Suppressor macrophage treated with lipopolysaccharide for 4 hours (primary cell): ENCODE measurements at places on chromosomes 4 and X.

- DNase-seq: no peak
Measured at GRCh38 chrX:133979641-133980230, 5.7 kb downstream of the GPC3 start.

DNA sequence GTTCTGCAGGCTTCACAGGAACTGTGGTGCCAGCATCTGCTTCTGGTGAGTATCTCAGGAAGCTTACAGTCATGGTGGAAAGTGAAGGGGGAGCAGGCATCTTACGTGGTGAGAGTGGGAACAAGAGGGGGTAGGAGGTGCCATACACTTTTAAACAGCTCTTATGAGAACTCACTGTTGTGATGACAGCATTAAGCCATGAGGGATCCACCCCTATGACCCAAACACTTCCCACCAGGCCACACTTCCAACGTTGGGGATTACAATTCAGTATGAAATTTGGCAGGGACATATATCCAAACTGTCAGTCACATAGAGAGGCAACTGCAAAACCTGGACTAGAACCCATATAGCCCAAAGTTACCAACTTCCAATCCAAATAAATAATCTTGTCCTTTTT lies 43.1 kb upstream of the ZCCHC12 start:
- no peak for DNase-seq

- no peak for DNase-seq
Measured at GRCh38 chr4:55444827-55445226, 49.1 kb downstream of the TMEM165 start.

- no peak for DNase-seq
Measured at GRCh38 chr4:140426610-140427105, 790 bp downstream of the CLGN start.

- no peak for DNase-seq
Measured at GRCh38 chr4:20676501-20677197, 23.6 kb upstream of the PACRGL start.

GRCh38 chrX:81414630-81415029 lies 212.7 kb downstream of the SH3BGRL start:
- no peak for DNase-seq

GRCh38 chr4:82747686-82748575 lies 50.7 kb downstream of the SCD5 start:
- DNase-seq: no peak

GRCh38 chr4:141922236-141922635 lies 285.9 kb downstream of the IL15 start:
- no peak for DNase-seq

DNA sequence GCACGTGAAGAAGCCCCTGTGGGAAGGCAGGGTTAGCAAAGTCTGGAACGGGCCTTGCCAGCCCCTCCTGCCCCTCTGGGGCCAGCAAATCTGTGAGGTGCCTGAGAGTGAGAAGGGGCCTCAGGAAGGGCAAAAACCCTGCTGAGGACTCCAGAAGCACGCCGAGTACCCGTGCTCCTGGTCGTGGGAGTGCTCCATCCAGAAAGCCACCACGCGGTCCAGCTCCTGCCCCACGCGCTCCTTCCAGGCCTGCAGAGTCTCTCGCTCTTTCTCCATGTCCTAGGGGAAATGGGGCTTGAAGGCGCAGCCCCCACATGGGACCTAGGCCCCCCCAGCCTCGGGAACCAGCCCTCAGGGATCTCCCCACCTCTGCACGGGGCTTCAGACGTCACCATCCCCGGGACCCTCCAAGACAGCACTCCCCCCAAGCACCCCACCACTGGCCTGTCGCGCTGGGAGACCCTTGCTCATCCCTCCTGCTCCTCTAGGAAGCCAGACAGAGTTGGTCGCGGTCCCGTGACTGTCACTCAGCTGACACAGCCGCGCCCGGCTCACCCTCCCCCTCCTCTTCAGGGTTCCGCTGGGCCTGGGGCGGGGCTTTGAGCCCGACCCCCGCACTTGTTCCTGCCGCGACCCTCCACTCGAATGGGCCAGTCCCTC lies at the start of gene RENBP:
Gene RENBP (minus strand): TSS at position 504 of the 660 bp plus-strand sequence. CDS start 33 bp downstream, at position 471.
- DNase-seq: peak; percentile 67

DNA sequence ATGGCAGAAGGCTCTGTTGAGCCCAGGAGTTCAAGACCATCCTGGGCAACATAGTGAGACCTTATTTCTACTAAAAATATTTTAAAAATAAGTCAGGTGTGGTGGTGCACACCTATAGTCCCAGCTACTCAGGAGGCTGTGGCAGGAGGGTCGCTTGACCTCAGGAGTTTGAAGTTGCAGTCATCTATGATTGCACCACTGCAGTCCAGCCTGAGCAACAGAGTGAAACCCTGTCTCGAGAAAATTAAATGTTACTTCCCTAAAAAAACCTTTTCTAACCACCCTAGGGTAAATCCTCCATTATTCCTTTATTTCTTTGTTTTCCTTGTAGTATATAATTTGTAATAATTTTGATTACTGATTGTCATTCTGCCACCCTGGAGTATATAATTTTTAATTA lies 7.9 kb downstream of the FAM200B start:
- DNase-seq: peak; percentile 77

DNA sequence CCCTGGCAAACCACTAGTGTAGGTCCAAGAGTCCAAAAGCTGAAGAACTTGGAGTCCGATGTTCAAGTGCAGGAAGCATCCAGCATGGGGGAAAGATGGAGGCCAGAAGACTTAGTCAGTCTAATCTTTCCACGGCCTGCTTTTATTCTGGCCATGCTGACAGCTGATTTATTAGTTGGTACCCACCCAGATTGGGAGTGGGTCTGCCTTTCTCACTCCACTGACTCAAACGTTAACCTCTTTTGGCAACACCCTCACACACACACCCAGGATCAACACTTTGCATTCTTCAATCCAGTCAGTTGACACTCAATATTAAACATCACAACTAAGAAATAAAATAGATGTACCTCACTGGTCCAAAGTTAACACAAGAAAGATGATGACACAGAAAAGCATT lies 134.8 kb upstream of the GABRA2 start:
- DNase-seq: no peak

GRCh38 chr4:152398060-152398459 lies 137.8 kb downstream of the FBXW7 start:
- DNase-seq: peak; percentile 28

GRCh38 chrX:150846130-150846529 lies 52.3 kb downstream of the CD99L2 start:
- no peak for DNase-seq

GRCh38 chr4:52312722-52313121 lies 261.6 kb downstream of the SPATA18 start:
- no peak for DNase-seq
